Activated CD8-positive, alpha-beta memory T cell treated with anti-CD3 and anti-CD28 coated beads, Interleukin-2, amount 10 ng/mL, durations not matched to agents 7 days and 5 days (primary cell): ENCODE measurements at places on chromosomes 16 and 17.
A peak's percentile ranks its signal among the peaks of the same experiment; 100 is the strongest.

DNA sequence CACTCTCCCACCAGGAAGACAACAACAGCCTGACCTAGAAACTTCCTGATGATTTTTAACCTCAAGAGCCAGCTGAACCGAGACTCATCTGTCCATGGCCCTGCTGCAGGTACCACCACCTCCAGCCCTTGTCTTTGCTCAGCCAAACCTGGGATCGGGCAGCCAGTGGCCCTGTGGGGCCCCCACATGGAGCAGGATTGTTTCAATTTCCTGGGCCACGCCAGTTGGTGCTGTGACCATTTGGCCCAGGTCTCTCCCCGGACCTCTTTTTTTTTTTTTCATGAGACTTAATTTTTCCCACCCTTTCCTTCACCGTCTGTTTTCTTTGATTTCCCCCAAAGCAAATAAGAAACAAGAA, 8.3 kb upstream of the HOXB2 start:
- DNase-seq: no peak

GRCh38 chr17:65558683-65559460, 2.6 kb downstream of the AXIN2 start:
- no peak for DNase-seq

- DNase-seq: no peak
Measured at GRCh38 chr17:64443086-64443760, 5.7 kb upstream of the MILR1 start.

DNA sequence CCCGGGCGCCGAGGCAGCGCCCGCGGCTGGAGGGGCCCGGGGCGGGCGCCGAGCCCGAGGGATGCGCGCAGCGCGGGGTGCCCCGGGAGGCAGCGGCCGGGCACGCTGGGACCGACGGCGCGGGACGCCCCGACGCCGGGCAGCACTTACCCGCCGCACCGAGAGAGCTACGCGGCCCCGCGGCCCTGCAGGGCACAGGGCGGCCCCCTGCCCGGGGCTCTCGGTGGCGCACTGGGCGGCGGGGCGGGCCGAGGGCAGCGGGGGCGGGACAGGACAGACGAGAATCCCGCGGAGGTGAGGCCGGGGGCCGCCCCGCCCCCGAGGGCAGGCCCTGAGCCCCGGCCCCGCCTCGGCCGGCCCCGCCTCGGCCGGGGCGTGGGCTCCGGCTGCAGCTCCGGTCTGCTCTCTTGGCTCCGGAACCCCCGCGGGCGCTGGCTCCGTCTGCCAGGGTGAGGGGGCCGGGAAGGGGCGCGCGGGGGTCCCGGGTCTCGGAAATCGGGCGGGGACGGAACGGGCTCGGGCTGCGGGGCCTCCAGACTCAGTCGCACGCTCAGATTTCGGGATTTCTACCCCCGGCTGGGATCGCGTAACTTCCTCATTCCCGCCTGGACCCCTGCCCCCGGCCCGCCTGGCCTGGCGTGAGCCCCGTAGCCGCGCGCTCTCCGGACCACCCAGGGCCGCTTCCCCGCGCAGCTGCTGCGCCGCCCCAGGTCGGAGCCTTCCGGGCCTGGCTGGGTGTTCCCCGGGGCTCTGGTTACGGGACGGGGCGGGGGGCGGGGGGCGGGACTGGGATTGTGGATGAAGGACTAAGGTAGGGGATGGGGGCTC, at the start of gene PLD2:
PLD2 (plus strand) TSS at position 376 of the 828 bp plus-strand sequence. CDS start 621 bp downstream, outside the sequence.
- peak; percentile 89 for DNase-seq

- no peak for DNase-seq
Measured at GRCh38 chr17:78361225-78361701, 1.4 kb upstream of the SOCS3 start.
